ENCODE measurements at places on chromosomes 6 and 20. TPM values are rescaled to one million over a fixed set of nuclear protein-coding genes. Genes with fewer than 3 reads are reported as not detected.

- no peak overlapping the region for H3K27ac ChIP-seq
- H3K27me3 ChIP-seq: no peaks in the 10 kb centered on the region
- no peak overlapping the region for H3K4me3 ChIP-seq
- no peaks in the 10 kb centered on the region for H3K36me3 ChIP-seq
Observed at GRCh38 chr6:100482698-100483097, 18.0 kb upstream of the SIM1 start.

DNA sequence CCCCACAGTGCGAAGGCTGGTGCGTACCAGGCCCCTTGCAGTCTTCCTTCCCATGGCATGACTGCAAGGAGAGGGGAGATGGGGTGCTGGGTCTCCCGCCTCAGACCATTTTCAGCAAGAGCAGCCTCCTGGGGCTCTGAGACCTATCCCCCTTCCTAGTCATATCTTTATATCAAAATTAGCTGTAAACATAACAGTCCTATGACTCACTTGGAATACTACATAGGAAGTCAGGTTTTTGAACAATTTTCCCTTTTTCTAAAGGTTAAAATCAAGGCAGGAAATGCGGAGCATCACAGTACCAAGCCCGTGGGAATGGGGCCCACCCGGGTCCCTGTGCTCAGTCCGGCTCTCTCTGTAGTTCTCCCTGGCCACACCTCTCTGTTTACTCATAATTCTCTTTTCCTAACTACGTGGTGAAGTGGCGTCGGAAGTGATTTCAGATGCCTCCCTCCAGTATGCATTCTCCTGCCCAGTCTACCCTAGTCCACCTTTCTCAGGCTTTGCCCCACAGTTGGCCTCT, 109.8 kb upstream of the TMEM170B start:
- no peaks in the 10 kb centered on the region for H3K36me3 ChIP-seq
- H3K4me3 ChIP-seq: no peak overlapping the region
- H3K4me1 ChIP-seq: no peaks in the 10 kb centered on the region

- no peaks in the 10 kb centered on the region for H3K27me3 ChIP-seq
- H3K4me1 ChIP-seq: no peaks in the 10 kb centered on the region
- peak; percentile 4 for DNase-seq
Observed at GRCh38 chr6:161694995-161695394, 421.1 kb upstream of the AGPAT4 start.

DNA sequence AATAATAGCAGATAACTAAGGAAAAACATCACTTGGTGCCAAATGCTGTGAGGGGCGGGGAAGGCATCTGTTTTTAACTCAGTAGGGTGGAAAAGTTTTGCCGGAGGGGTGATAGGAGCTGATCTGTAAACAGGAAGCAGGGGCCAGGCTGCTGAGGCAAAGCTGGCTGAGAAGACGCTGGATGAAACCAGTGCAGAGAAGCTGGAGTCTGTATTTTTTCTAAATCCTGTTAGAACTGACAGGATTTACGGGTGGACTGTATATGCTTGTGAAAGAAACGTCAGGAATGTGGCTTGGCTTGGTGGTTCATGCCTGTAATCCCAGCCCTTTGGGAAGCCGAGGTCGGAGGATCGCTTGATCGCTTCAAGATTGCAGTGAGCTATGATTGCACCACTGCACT, 5.6 kb downstream of the PCMTD2 start:
- H3K4me1 ChIP-seq: peaks cover 7% of the 10 kb centered on the region
- no peak overlapping the region for H3K4me3 ChIP-seq

SMAP1 gene
- 41.9 TPM for total RNA-seq
